Stimulated activated CD8-positive, alpha-beta memory T cell treated with anti-CD3 and anti-CD28 coated beads, Interleukin-2, amount 100 ng/mL, for 1 hour (primary cell): ENCODE measurements at places on chromosomes 3 and 15.

DNA sequence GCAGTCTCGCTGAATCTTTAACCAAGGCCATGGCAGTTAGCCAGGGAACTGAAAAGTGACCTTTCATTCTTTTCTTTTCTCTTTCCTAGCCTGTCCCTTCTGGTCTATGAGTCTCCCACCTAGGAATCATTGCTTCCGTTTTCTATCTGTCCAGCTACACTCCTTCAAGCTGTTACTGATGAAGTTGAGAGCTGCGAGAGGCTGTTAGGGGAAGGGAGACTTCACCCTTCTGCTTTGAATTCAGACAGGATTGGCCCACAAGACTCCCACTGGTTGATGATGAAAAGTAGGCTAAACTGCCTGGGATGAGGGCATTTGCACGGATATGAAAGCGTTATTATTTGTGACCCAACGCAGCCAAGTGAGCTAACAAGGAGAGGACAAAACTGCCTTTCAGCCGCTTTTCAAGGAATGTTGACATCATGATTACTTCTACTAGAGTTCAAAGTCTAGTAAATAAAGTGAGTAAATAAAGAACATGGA lies 30.2 kb downstream of the EIF4E3 start:
- no peak for DNase-seq

GRCh38 chr15:42083605-42083908 lies 10.8 kb downstream of the PLA2G4D start:
- no peak for DNase-seq

- DNase-seq, result peak; percentile 34
Observed at GRCh38 chr15:64046421-64047153, at the start of gene DAPK2. DAPK2 (minus strand) TSS chr15:64046485; CDS start chr15:64040261, 6,224 bp downstream.

GRCh38 chr3:100401674-100402041 lies 319 bp downstream of the LNP1 start:
- peak; percentile 20 for DNase-seq

GRCh38 chr15:72318408-72318942 lies 1.5 kb downstream of the CELF6 start:
- no peak for DNase-seq

GRCh38 chr3:5568451-5568850 lies 380.9 kb downstream of the EDEM1 start:
- no peak for DNase-seq

DNA sequence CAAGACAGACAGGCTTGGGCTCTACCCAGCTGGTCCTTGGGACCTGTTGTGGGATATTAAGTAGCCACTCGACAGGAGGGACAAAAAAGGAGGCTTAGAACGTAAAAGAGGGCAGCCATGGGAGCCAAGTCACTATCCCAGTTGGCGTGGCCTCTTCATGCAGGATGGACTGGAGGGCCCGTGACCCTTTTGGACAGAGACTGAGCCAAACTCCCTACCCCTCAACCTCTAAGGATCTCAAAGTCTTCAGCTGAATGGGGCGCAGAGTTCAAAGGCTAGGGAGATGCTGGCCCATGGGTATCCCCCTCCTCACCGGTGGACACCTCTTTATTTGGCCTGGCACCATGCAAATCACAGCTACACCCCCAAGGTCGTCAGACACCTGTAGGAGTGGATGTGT lies 57.8 kb upstream of the SEC13 start:
- no peak for DNase-seq

- no peak for DNase-seq
Observed at GRCh38 chr3:111570404-111571030, 24.6 kb downstream of the ZBED2 start.

DNA sequence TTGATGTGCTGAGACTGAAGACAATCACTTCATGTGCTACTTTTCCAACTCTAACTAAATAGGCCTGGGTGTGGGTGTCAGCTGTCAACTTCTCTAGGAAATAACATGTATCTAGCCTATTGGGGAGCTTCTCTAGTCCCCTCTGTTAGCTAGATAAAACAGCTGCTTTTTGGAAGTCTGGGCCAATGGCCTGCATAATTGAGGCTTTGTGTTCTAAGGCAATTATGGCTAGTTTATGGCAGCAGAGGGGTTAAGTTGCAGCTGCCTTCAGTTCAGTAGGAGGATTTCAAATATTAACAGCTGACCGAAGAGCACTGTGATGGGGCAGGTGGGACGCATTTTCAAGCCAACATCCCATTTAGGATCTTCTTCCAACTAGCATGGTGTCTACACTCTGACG lies 6.4 kb downstream of the COL8A1 start:
- DNase-seq, result no peak

DNA sequence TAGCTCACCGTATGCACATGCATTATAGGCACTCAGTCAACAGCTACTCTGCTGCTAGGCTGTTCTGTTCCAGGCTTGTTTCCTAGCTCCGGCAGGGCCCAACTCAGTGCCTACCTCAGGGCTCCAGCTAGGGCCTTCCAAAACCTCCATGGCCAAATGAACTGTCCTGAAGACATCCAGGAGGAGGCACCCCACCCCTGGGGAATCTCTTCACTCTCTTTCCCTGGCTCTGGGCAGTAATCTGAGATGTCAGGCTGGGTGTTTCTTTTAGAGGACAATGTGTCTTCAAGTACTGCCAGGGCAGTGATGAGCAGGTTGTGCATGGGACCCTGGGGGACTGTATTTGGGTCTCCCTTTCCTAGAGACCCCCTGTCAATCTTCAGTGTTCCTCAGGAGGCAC lies 38.3 kb upstream of the TPM1 start:
- DNase-seq, result no peak

DNA sequence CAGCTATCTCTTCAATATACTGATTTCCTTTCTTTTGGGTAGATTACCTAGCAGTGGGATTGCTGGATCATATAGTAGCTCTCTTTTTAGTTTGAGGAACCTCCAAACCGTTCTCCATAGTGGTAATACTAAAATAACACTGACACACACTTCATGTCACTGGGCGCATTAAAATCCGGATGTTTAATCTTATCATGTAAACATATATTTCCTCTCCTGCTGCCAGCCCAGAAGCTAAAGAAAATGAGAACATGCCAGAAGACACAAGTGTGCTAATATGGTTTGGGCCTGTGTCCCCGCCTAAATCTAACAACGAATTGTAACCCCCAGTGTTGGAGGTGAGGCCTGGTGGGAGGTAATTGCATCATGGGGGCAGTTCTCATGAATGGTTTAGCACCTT lies 23.6 kb upstream of the KCNMB2 start:
- no peak for DNase-seq

GRCh38 chr3:57840473-57840872 lies 84.4 kb downstream of the SLMAP start:
- no peak for DNase-seq

- DNase-seq, result no peak
Observed at GRCh38 chr3:195794708-195795107, 17.0 kb downstream of the MUC4 start.

GRCh38 chr15:92343924-92344643 lies 49.6 kb upstream of the ST8SIA2 start:
- no peak for DNase-seq

GRCh38 chr3:51394541-51394940 lies 3.5 kb downstream of the RBM15B start:
- DNase-seq, result no peak

DNA sequence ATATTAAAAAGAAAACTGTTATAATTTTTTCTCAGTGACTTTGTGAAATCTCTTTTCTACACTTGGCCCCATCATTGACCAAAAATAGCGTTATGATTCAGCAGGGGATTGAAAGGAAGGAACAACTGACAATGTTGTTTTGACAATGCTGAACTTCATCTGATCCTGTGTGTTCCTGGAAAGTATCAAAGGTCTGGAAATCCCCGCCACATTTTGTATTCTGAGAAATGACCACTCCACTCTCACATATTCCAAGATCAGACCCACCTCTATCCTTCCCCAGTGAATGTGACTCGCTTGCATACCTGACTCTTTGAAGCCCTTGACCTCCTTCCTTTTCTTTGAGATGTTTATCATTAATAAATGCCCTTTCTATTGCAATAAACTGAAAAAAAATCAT lies 9.7 kb upstream of the RIOX2 start:
- DNase-seq, result no peak

DNA sequence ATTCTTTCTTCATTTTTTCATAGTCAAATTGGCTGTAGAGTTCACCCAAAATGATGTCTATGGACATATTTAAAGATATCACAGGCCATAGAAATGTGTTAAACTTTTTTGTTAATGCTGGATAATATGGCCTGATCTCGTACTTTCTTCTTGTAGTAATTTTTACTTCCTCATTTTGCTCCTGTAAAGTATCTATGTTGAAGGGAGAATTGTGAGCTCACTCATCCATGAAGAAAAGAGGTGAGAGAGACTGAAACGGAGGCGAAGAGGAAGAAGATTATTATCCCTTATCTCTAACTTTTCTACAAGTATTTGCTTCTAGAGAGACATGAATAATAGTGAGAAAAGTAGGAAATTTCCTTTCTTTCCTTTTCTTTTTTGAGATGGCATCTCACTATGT lies 613.8 kb upstream of the TBL1XR1 start:
- DNase-seq, result no peak

- DNase-seq, result no peak
Observed at GRCh38 chr3:37492468-37492867, 318.1 kb upstream of the LRRFIP2 start.

DNA sequence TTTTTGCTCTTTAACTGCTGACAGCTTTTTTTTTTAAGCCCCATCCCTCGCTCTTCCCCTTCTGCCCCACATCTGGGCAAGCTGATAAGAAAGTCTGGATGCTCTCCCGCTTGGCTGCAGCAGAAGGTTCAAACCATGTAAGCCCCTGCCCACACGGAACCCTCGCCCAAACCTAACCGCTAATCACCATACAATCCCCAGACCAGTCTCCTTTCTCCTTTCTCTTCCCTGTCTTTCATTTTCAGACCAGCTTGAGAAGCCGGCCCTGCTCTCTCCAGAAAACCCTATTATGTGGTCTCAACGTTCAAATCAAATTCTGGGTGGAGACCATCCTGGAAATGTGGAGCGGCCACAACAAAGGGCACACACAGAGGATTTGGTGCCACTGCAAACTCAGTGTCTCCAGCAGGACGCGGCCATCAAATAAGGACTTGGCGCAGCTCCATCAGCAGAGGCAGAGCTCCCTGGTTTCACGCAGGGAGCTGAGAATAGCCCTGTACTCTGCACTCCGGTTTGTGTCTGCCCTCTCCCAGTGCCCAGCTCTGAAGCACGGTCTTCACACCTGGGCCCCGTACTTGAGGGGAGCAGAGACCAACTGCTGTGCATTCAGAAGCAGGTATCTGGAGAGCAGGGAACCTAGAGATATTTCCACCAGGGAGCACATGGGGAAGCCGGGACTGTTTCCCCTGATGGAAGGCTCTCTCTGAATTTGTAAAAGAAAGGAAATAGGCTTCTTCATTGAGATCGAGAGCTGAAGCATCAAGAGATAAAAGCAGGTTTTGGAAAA lies 92.6 kb downstream of the XXYLT1 start:
- no peak for DNase-seq

GRCh38 chr3:72665701-72666446 lies 182.4 kb downstream of the SHQ1 start:
- DNase-seq, result peak; percentile 37

GRCh38 chr3:64291345-64291744 lies 66.1 kb upstream of the PRICKLE2 start:
- DNase-seq, result no peak

GRCh38 chr3:100865442-100865841 lies 127.8 kb downstream of the ABI3BP start:
- no peak for DNase-seq

- DNase-seq, result no peak
Observed at GRCh38 chr3:153599685-153600084, 437.7 kb downstream of the RAP2B start.

- DNase-seq, result no peak
Observed at GRCh38 chr15:73812806-73813465, 59.8 kb upstream of the INSYN1 start.

- no peak for DNase-seq
Observed at GRCh38 chr3:107525644-107526305, 3.0 kb downstream of the BBX start.

DNA sequence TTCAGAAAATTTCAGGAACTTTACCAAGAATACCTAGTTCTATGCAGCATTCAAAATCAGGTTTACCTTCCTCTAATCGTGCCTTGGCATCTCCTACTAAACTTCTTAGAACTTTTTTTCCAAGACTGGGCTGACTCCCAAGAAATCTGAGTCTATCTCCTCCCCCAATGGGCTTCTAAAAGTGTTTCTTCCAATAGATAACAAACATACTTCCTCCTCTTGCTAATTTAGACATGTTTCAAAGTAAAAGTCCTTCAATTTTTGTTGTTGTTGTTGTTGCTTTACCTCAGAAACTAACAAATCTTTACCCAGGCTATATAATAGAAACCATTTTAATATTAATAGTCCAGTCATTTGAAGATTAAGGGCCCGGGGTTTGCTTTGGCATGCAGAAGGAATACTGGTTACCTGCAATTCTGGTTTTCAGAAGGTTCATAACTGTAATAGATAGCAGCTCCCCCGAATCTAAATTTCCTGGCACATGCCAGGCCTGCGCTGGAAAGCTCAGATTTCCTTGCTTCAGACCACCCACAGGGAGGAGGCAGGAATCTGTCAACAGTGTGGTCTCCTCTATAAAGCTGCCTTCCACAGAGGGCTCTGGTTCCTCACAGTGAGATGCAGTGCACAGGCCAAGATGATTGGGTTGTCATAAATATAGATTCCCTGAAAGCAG lies 188.7 kb downstream of the THRB start:
- DNase-seq, result no peak

- no peak for DNase-seq
Observed at GRCh38 chr3:17372362-17373210, 369.8 kb downstream of the TBC1D5 start.

- no peak for DNase-seq
Observed at GRCh38 chr3:114108137-114108536, 51.6 kb downstream of the QTRT2 start.

DNA sequence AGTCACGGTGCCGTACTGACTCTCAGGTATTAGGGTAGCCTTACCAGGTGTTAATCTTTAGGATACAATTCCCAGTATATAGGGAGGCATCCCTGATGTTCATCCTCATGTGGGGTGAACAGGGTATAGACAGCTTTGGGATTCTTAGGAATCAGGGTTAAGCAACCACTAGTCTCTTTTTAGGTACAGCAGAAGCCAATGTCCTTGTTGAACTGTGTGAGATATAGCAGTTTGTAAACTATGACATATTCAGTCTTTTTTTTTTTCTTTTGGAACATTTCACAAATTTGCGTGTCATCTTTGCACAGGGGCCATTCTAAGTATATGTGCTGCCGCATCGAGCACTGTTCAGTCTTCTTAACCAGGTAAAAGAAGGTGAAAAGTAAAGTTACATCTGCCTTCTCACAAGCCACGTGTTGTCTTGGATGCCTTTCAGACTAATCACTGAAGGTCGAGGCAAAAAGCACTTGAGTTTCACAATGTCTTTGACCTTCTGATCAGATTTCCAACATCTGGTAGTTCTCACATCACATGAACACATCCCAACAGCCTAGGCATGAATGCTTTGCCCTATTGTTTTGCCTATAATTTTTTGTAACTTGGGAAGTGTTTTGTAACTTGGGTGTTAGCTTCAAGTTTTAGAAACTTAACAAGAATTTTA lies 17.2 kb downstream of the TSEN2 start:
- DNase-seq, result no peak
